HCT116 (cell line): ENCODE measurements at places on chromosomes 3 and 15. TPM values are rescaled to one million over a fixed set of nuclear protein-coding genes. Genes with fewer than 3 reads are reported as not detected.

Gene MEX3B
- total RNA-seq, result 1.9 TPM

Gene CSPG4
- 18.1 TPM for total RNA-seq

Gene ZNF774
- total RNA-seq, result 4.0 TPM

Gene RAB7A
- 233 TPM for total RNA-seq

- H3K4me1 ChIP-seq, result no peaks in the 10 kb centered on the region
- no peak for DNase-seq
These were observed 21.1 kb upstream of the ST6GAL1 start for GRCh38 chr3:186909078-186909853.

DNA sequence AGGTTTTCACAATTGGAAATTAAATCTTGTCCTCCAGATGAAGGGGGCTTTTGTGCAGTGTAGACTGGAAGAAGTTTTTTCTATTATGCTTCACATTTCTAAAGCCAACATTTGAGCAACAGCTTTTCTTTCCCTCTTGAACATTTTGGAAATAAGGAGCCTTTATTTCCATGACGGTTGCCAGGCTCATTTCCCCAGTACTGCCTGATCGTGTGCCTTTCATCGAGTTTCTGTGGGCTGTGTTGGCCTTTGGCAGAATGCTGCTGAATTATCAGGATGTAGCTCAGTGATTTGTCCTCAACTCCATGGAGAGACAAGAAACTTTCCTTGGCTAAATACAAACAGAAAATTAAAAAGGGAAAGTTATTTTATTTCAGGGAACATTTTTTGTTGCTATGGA, 314.8 kb upstream of the LRRC3B start:
- H3K4me3 ChIP-seq, result no peak overlapping the region
- no peak overlapping the region for H3K27ac ChIP-seq
- no peaks in the 10 kb centered on the region for H3K27me3 ChIP-seq

GRCh38 chr15:66505818-66506217, 692 bp downstream of the ZWILCH start:
- no peak for DNase-seq
- peak overlapping the region; percentile 86 for H3K27ac ChIP-seq
- H3K27me3 ChIP-seq, result no peaks in the 10 kb centered on the region
- H3K4me1 ChIP-seq, result peaks cover 4% of the 10 kb centered on the region; the same call in 1 of the 2 replicates
- H3K4me3 ChIP-seq, result peak overlapping the region; percentile 98

- H3K27ac ChIP-seq, result no peak overlapping the region
- H3K36me3 ChIP-seq, result no peaks in the 10 kb centered on the region
- no peaks in the 10 kb centered on the region for H3K27me3 ChIP-seq
- peaks cover 8% of the 10 kb centered on the region for H3K4me1 ChIP-seq
These were observed 32.7 kb downstream of the EBLN2 start for GRCh38 chr3:73094129-73094528.
